ENCODE measurements at places on chromosomes 1 and 21.

- DNase-seq: peak; percentile 39
Observed at GRCh38 chr1:8879922-8880676, 1.6 kb upstream of the ENO1 start.

DNA sequence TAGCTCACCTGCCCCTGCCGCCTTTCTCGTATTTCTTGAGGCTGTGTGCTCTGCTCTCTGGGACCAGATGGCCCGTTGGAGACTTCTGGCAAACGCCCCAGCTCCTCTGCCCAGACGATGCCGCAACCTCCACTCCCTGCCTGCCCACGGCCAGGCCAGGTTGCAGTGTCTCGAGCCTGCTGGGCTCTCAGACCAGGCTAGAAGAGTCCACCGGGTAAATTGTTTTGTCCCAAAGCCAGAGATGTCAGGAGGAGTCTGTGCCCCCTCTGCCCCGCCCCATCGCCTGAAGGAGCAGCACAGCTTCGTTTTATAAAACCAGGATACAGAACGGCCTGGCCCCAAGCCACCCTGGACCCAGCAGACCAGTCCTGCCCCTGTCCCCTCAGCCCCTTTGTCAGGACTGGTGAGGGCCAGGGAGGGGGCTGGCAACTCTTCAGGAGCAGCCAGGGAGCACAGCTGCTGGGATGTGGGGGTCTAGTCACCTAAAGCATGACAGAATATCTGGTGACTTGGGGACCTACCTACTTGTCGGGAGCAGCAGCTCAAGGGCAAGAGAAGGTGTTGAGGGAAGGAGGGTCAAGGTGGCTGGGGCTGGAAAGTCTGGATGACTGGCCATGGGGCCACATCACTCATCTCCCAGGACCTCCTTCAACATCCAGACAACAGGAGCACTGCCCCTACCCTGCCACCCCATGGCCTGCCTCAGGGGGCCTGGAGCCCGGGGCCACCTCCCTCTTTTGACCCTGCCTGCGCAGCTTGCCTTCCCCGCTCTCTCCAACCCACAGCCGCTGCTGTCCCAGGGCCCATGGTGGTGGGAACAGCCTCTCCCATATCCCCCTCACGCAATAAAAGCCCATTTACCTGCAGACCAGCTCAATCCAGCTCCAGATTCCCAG lies 33.9 kb upstream of the LBR start:
- DNase-seq: no peak

GRCh38 chr1:199067483-199067882 lies 428.6 kb downstream of the PTPRC start:
- no peak for DNase-seq

GRCh38 chr1:208184966-208185654 lies 59.1 kb downstream of the PLXNA2 start:
- DNase-seq: no peak

GRCh38 chr21:38322311-38322950 lies 65.6 kb downstream of the KCNJ15 start:
- no peak for DNase-seq

DNA sequence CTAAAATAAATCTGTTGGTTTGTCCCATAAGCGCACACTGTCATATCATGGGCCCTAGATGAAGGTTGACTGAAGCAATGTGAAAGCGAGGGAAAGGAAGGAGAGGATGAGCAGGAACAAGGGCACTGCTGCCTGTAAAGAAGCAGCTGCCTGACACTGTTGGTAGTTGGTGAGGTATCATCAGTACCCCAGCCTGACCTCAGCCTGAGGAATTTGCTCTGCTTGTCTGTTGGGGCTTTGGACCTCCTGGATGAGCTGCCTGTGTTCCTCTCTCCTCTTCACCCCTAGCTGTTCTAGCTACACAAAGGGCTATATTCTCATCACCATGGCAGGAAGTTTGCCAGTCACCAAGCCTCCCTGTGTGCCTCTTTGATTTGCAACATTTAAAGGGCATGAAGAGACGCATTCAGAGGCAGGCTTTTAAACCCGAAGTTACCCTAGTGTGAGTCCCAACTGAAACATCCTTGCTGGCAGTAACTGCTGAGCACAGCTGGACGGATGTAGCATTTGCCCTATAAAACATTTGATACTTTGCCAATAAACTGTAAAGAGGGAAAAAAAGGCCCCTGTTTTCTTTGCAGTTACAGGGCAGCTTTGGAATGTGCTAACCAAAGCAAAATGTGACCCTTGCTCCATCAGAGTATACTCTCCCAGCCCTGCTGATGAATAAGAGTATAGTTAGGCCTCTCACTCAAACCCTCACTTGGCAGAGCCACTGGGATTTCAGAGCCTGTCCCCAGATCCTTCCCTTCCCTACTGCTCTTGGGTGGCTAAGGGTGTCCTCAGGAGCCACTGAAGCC lies 22.2 kb upstream of the SPATA6 start:
- no peak for DNase-seq

DNA sequence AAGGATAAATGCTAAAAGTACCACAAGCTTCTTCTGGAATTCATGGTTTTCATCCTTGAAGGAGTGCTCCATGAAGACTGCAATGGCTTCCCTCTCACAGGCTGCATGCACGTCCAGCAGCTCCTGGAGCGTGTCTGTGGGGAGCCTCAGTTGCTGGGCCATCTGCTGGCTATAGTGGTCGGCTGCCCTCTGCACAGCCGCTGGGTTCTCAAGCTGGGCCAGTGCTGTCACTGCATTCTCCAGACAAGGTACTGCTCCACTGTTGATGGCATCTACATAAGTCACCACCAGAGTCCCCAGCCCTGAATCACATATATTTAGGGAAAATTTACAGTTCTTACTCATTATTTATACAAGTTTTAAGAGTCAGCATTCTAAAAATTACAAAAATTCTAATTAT lies 8.7 kb downstream of the GBP4 start:
- DNase-seq: no peak

DNA sequence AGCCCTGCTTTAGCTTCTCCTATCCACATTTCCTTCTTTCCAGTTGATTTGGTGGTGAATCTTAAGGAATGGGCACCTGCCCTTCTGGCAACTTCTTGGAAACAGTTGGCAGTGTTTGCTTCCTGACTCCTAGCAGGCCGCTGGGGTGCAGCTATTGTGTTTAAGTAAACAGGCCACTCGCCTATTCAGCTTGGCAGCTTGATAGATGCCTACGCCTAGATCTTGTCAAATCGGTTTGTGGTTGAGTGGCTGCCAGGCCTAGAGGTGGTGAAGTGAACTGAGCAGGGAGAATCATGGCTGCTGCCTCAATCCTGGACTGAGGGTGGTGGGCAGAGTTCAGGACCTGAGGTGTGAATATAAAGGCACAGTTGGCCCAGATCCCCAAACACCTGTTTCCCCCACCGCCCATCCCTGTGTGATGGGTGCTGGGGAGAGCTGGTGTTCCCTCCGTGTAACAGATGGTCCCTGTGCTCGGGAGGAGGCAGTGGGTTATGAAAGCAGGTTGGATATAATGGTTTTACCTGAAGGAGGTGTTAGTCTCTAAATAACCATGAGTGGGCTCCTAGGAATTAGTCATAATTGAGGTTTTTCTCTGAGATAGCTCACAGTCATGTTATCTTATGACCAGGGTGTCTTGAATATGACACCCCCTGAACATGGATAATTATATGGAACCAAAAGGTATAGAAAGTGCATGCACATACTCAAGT lies 940 bp upstream of the PLA2G2C start:
- peak; percentile 56 for DNase-seq

GRCh38 chr1:204143276-204144041 lies 8.4 kb downstream of the ETNK2 start:
- DNase-seq: no peak

- no peak for DNase-seq
Observed at GRCh38 chr1:150552128-150552910, 3.1 kb downstream of the ADAMTSL4 start.

DNA sequence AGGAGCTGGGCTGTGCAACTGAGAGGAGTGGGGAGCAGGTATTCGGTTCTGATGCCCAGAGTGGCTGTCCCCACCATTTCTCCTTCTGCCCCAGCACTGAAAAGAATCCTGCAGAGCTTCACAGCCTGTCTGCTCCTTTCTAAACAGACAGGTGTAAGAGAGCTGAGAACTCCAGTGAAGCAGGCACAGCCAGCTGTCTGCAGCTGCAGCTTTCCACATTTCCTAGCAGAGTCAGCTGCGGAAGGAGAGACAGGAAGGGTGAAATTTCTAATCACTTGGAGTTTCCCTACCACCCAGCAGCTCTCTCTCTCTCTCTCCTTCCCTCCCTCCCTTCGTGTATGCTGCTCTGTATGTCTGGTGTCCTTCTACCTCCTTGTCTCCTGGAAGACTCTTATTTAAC lies 40.5 kb upstream of the GJB5 start:
- DNase-seq: no peak

GRCh38 chr1:35288761-35289160 lies 20.3 kb downstream of the ZMYM4 start:
- DNase-seq: no peak

DNA sequence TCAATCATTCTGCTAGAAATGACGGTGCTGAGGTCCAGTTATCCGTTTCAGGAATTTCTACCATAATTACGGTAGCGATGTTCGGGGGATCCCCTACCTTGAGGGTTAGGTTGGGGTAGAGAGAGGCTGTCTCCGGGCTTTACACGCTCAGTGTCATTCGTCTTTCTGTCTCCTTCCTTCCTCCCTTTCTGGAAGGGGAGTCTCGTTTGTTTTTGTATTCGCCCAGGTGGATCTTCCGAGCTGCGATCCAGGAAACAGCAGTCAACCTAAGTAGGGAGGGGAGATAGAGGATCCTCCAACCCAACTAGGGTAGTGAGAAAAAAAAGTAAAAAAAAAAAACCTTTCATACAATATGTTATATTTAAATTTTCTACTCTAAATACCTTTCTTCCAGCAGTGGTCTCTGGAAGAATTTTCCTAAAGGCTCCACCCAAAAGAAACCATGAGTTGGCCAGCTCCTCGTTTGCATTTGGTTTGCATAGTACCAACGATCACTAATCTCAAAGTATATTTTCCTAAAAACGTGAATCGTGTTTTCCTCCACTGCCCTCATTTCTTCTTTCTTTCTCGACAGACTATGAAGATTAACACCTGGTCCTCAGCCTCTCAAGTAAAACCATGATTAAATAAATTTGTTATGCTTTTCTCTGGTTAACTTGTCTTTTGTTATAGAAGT lies 611 bp upstream of the PIK3C2B start:
- DNase-seq: peak; percentile 79

- no peak for DNase-seq
Observed at GRCh38 chr21:37226041-37226920, 40.9 kb downstream of the VPS26C start.

DNA sequence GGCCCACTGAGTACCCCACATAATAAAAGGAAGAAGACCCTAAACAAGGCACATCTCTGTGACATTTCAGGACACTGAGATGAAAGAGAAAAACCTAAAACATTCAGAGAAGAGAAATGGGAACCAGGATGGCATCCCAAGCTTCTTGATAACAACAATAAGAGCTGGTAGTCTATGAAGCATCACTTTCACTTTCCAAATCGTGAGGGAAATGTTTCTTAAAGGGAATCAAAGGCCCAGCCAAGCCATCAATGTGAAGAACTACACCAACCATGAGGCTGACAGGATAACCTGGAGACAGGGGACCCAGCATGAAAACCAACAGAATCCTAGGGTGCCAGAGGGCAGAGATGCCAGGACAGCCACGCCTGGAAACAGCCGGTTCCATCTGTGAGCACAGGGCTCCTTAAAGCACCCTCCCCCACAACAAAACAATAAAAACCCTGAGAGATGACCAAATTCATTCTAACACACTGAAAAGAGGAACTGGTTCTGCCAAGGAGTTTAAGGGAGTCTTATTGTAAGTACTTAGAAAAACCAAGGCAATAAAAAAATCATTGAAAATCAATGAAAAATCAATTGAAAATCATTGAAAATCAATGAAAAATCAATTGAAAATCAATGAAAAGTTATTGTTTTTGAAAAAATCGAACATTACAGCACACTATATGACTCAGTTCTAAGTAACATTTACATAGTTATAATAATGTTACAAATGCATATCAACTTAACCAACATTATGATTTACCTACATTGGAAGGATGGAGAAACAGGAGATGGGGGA lies 141.5 kb upstream of the ERG start:
- DNase-seq: no peak

- no peak for DNase-seq
Observed at GRCh38 chr1:242017580-242018233, 18.8 kb upstream of the MAP1LC3C start.

- no peak for DNase-seq
Observed at GRCh38 chr1:86191958-86192357, 35.4 kb upstream of the COL24A1 start.

DNA sequence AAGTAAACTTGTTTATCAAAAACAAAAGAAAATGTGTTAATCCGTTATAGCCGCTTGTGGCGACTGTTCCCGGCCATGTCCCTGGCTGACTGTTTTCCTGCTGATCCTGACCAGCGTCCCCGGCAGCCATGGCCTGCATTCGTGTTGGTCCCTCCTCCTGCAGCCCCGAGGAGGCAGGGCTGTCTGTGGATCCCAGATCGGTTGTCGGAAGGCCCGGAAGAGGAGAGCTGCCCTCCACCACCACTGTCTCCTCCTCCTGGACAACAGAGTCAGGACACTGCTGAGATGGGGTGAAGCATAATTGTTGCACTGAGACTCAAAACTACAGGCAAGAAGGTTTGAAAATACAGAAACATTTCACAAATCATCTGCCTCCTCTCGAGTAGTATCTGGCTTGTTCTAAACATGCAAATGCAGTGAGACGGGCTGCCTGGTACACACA lies 3.6 kb upstream of the MXRA8 start:
- DNase-seq: no peak

DNA sequence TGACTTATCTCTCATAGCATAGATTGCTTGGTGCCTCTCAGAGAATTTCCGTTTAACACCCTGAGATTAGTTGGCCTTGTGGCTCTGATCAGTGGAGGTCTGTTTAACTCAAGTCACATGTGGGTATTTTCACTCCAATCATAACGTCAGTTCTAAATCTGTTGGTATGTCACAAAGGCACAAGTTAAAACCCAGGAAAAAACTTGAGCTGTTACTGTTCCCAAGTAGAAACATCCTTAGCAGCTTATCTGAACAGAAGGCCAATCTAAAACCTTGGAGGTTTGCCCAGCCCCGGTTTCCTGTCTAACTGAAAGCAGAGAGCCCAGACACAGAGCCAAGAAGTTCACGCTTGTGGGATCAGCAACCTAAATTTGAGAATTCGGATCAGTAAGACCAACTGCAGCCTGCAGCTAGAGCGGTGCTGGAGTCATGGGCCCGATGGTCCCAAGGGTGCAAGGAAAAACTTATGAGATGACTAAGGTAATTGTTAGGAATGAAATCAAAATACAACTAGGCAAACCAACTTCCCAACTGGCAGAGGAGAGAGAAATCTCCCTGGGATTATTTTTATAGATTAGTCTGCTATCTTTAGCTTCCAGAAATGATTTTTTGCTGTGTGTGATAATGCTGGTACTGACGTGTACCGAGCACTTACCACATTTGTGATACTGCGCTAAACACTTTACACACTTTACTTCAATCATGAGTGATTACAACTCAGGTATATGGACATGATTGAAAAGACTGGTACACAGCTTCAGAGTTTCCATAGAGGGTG lies 90.2 kb upstream of the C1orf21 start:
- DNase-seq: no peak

DNA sequence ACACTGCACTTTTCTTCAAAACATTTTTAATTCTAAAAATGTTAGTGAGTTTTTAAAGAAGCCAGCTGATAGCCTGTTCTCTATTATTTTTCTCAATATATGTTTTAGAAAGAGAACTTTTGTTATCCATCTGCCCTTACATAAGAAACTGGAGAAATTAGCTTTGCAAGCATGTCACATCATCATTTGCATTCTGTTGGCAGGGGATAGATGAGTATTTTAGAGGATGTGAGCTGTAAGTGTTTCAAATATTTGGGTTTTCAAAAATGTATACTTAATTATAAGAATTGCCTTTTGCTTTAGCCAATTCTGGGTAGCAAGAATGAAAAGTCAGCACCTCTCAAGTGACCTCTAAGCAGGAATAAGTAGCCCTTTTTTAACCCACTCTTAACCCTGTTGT lies 7.4 kb downstream of the NFIA start:
- no peak for DNase-seq
